ENCODE measurements at places on chromosomes 16 and 17.
A peak's percentile ranks its signal among the peaks of the same experiment; 100 is the strongest.

DNA sequence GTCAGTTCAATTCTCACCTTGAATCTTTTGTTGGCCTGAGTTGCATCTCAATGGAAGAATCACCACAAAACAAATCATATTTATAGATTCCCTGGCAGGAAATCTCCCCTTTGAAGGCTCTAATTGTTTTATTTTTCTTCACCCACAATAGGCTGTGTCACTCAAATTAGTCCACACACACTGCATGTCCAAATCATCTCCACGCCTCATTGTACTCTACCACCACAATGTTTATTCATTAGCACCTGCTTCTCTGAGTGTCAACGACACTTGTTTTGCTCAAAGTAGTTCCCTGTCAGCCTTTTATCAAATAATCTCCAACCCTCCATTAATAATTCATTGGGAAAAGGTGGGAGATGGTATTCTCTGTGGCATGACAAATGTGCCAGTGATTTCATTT, 164.3 kb downstream of the ABCC12 start:
- no peak for DNase-seq

DNA sequence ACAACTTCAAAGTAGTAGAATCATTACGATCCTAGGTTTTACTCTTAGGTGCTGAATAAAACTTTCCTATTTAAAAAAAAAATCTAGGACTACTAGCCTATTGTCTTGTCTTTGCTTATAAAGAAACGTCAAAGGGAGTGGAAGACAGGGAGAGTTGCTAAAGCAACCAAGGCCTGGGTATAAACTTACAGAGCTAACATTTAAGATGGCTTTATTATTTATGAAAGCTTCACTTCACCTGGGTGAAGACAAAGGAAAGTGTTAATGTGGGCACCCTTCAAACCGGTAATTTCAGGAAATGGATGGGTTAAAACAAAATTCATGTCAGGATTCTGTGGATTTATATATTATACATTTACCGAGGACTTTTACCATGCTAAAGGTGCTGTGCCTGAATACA, 2.5 kb downstream of the DUSP14 start:
- no peak for DNase-seq

DNA sequence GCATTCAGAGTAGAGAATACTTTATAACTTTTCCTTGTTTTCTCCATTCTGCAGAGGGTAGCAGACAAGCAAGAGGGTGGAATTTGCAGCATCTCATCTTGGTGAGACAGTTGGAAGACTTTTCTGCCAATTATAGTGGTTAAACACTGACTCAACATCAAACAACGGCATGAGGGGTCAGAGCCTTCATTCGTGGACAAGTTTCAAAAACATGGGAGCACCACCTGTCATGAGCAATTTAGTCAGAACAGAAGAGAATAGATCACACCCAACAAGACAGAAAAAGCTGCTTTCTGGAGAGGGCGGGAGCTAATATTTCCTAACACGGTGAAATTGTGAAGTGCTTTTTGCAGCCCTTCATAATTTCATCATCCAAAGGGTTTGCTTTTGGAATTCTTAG, 17.9 kb upstream of the ZNF652 start:
- no peak for DNase-seq

DNA sequence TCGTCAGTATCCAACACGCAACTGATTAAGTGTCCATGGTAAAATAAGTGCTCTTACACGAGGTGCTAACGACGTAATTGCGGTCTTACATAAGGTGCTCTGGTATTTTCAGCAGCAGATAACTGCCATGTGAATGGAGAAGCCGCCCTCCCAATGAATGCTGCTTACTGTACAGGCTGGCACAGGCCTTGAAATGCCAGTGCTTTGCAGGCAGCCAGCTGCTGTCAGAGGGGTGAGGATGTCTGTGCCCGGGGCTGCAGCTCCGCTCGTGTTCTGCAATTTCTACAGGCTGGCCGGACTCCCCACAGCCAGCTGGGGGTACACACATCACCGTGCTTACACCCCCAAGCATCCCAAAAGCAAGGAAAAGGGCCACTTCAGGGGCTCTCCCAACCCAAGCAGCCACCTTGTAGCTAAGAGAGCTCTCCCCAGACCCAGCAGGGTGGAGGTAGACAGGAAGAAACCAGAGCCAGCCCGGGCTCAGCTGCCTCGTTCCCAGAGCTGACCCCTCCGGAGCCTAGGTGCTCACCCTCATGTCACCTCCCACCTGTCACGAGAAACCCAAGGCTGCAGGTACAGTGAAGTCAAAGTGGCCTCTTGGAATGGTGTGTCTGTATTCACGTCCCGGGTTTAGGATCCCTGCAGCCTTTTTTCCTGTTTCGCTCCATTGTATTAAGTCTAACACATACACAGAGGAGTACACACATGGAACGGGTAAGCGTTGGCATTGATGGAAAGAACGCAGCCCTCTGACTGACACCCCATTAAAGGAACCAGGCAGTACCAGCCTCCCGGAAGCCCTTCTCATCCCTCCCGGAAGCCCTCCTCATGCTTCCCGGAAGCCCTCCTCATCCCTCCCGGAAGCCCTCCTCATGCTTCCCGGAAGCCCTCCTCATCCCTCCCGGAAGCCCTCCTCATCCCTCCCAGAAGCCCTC, 27.2 kb upstream of the RPH3AL start:
- no peak for DNase-seq

DNA sequence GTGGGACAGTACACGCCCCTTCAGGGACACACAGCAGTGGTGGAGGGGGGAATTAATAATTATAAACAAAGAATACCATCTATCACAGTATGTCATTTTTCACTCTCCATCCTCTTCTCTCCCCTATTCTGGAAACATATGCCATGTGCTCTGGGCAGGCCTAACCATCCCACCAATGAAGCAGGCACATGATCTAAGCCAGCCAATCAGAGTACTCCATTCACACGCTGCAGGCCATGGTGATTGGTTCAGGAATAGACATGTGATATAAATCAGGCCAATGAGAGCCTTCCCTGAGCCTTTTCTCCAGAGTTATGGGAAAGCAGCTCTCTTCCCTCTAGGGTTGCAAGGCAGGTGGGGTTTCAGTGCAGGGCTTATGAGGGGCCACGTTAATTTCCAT, 36.5 kb downstream of the GSG1L start:
- DNase-seq = no peak

GRCh38 chr17:81400154-81400977, 5.1 kb downstream of the BAHCC1 start:
- no peak for DNase-seq

DNA sequence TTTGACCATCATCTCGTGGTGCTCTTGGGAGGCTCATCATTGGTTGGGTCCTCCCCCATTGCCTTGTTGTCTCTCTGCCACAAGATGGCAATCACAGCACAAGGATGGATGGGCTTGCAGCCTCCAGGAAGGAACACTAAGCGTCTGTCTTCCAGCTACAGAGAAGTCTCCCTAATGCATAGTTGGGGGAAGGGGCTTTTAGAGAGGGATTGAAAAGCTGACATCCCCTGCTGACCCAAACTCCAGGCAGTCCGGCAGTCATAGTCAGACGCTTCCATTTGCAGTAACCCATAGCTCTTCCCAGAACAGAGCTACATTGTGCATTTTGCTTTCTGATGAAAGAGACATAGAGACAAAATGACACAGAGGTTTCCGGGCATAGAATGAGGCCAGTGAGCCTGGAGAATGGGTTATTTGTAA, 111.4 kb downstream of the UTP18 start:
- DNase-seq = peak; percentile 50

GRCh38 chr17:78306913-78307312, 53.0 kb downstream of the SOCS3 start:
- DNase-seq = no peak

All from NCI-H2081 treated with DMSO at 0.1 percent for 48 hours (cell line).